Adrenal gland (tissue), 19 donors: ENCODE measurements at places on chromosomes 11 and 22. TPM values are rescaled to one million over a fixed set of nuclear protein-coding genes. Genes with fewer than 3 reads are reported as not detected.
A peak's percentile ranks its signal among the peaks of the same experiment; 100 is the strongest.

DNA sequence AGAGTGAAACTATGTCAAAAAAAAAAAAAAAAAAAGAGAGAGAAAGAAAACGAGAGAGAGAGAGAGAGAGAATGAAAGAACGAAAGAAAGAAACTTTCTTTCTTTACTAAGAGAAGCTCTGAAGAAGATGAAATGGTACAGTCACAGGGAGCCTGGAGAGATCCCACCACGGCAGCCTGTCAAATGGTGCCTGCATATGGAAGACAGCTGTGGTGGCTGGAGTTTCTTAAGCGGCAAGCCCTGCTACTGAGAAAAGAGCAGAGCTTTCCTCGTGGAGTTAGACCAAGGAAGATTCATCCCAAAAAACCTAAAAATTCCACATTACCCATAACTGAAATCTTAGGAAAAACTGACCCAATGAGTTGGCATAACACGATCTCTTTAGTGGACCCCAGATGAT lies 66.7 kb downstream of the MICAL3 start:
- H3K4me3 ChIP-seq, result no peak overlapping the region
- no peak overlapping the region for H3K27ac ChIP-seq
- H3K36me3 ChIP-seq, result no peaks in the 10 kb centered on the region
- DNase-seq, result no peak
- peaks cover 8% of the 10 kb centered on the region for H3K4me1 ChIP-seq

DNA sequence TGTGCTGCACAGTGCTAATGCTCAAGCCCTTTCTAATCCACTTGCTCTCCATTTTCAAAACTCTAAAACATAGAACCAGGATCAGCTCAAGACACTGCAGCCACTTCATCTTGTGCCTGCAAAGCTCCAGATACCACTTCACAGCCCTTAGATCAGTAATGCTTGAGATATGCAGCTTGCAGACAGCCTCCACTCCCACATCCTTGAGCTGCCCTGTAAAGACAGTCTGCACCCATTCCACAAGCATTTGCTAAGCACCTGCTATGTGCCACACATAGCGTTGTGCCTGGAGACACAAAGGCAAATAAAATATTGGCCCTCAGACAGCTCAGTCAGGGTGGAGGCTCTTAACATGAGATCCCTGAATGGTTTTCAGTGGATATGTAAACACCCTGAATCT lies 192.5 kb upstream of the SNX19 start:
- H3K36me3 ChIP-seq, result no peaks in the 10 kb centered on the region
- no peak overlapping the region for H3K27ac ChIP-seq
- H3K4me1 ChIP-seq, result no peaks in the 10 kb centered on the region

DNA sequence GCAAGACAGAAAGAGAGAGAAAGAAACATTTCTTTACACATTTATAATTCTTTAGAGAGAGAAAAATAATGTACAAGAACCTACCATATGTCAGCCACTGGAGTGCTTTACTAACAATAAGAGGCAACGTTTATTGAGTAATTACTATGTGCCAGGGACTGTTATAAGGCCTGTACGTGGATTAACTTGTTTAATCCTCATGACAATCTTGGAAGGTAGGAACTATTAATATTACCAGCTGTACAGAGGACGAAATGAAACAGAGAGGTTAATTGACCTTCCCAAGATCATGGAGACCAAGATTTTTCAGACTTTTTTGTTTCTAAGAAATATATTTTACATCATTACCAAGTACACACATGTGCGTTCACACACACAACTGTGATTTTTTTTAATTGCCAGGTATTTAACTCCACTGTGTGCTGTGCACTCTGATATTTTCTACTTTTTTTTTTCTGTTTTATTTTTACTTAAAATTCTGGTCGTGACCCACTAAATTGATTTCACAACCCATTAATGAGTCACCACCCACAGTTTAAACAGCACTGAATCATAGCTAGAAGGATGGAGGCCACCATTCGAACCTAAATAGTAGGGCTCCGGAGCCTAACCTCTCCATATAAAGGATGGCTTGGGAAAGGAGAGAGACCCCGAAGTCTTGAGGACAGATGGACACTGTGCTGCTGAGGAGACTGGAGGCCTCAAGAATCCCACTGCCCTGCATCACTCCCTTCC lies 21.4 kb downstream of the CREB3L1 start:
- peak overlapping the region; percentile 78 for H3K27ac ChIP-seq
- H3K27me3 ChIP-seq, result no peaks in the 10 kb centered on the region
- no peak overlapping the region for H3K4me3 ChIP-seq

GRCh38 chr11:110866081-110866480 lies 153.8 kb upstream of the ARHGAP20 start:
- no peak for DNase-seq
- no peaks in the 10 kb centered on the region for H3K36me3 ChIP-seq
- no peak overlapping the region for H3K27ac ChIP-seq
- H3K4me1 ChIP-seq, result no peaks in the 10 kb centered on the region
- no peaks in the 10 kb centered on the region for H3K27me3 ChIP-seq

- no peaks in the 10 kb centered on the region for H3K4me1 ChIP-seq
- no peaks in the 10 kb centered on the region for H3K36me3 ChIP-seq
- no peak for DNase-seq
- H3K27ac ChIP-seq, result no peak overlapping the region
Observed at GRCh38 chr11:103594283-103594682, 442.2 kb upstream of the DDI1 start.

GRCh38 chr22:22558071-22558971 lies 744 bp downstream of the PRAME start:
- no peak overlapping the region for H3K4me3 ChIP-seq
- no peak for DNase-seq
- H3K27me3 ChIP-seq, result no peaks in the 10 kb centered on the region
- no peaks in the 10 kb centered on the region for H3K4me1 ChIP-seq
- H3K36me3 ChIP-seq, result no peaks in the 10 kb centered on the region

DNA sequence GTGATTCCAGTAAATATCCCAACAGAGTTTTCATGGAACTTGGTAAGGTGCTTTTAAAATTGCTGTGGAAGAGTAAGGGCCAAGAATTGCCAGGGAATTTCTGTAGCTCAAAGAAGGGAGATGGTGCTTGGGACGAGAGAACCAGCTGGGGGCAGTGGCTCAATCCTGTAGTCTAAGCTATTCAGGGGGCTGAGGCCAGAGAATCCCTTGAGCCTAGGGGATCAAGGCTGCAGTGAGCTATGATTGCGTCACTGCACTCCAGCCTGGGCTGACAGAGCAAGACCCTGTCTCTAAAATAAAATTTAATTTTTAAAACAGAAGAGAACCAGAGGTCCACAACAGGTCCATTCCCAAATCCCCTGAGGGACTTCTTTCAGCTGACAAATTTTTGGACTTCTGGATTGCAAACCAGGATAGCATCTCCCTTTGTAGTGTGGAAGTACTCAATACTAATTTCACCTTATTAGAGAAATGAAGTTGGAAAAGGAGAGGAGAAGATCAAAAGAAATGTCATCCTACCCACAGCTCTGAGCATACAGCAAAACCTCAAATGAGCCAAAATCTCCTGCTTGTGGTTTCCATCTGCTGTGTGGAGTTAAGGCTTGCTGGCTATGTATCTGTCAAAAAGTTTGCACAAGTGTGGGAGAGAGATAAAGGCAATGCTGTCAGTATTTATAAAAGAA lies 59.2 kb upstream of the CLPB start:
- no peaks in the 10 kb centered on the region for H3K36me3 ChIP-seq
- H3K27ac ChIP-seq, result no peak overlapping the region
- no peaks in the 10 kb centered on the region for H3K4me1 ChIP-seq
- H3K4me3 ChIP-seq, result no peak overlapping the region
- no peak for DNase-seq
- no peaks in the 10 kb centered on the region for H3K27me3 ChIP-seq

DNA sequence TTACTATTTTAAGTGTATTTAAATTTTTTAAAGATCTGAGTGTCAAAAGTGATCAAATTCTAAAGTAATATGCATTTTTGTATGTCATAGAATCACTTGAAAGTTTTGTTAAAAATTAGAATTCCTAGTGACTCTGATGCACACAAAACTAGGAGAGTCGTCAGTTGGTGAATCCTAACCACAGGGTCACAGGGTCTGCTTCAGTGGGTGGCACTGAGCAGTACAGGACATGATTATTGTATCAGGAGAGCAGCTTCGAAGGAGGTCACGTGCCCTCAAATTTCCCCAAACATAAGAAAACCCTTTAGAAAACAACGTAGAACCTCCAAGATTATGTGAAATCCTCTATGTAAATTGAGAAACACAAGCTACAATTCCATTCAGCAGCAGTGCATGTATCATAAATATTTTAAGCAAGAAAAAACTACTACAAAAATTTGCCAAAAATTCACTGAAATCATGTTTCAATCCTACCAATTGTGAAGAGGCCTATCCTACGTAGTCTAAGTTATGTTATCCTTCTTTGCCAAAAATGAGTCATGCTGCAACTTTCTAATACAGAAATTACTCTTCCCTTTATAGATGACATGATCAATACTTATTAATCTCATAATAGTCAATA lies 323.6 kb downstream of the AASDHPPT start:
- no peak overlapping the region for H3K27ac ChIP-seq
- H3K4me1 ChIP-seq, result no peaks in the 10 kb centered on the region
- H3K4me3 ChIP-seq, result no peak overlapping the region
- no peaks in the 10 kb centered on the region for H3K27me3 ChIP-seq

DNA sequence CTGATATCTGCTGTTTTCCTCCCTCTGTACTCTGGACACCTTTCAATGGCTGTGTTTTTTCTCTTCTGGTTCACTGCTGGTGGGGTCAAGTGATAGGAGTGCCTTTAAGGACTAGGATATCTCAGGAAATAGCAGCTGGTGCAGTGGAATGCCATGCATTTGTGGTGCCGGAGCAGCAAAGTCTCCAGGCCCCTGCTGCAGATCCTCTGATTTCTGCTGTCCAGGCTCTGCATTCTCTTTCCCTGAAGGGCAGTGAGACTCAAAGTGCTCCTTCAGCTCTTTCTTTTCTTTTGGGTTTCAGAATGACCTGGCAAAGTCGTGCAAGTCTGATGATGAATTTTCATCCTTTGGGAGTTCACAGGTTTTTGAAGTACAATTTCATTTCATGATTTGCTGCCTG lies 774.3 kb downstream of the FAM181B start:
- DNase-seq, result no peak
- H3K27ac ChIP-seq, result no peak overlapping the region
- no peak overlapping the region for H3K4me3 ChIP-seq
- no peaks in the 10 kb centered on the region for H3K4me1 ChIP-seq
- H3K36me3 ChIP-seq, result no peaks in the 10 kb centered on the region

GRCh38 chr11:12182676-12183541 lies 72.5 kb downstream of the MICAL2 start:
- peak overlapping the region; percentile 60 for H3K27ac ChIP-seq
- no peak overlapping the region for H3K4me3 ChIP-seq
- H3K36me3 ChIP-seq, result no peaks in the 10 kb centered on the region
- H3K4me1 ChIP-seq, result no peaks in the 10 kb centered on the region
- H3K27me3 ChIP-seq, result no peaks in the 10 kb centered on the region

DNA sequence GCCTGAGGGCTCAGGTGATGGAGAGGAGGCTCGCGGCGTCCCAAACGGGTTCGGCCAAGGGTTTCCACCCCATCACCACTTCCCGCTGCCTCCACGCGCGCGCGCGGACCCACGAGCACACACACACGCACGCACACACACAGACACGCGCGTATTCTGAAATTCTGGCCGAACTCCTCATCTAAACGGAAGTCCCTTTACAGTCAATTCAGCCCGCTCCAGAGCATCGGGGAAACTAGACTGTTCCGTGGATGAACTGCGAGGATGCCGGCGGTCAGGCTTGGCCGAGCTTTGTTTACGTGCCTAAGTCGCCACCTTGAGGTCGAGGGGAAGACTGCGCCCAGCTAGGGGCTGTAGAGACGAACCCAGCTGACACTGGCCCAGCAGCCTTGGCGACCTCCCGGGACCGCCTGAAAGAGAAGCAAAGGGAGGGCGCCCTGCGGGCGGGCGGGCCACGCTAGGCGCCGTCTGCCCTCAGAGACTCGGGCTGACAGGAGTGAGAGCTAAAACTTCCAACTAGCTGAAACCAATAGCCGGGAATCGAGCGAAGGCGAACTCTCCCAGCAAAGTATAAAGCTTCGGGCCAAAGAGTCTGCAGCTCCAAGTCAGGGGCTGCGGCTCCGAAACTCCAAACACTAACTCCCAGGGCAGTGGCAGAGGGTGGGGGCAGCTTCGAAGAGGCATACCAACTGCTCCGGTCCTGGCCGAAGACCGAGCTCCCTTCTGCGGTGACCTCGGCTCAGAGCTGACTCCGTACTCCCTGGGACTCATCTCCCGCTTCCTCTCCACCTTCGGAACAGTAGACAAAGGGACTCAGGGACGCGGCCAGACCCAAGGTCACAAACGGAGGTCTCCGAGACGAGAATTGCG lies 124.7 kb upstream of the C11orf58 start:
- H3K27ac ChIP-seq, result no peak overlapping the region
- no peaks in the 10 kb centered on the region for H3K36me3 ChIP-seq
- DNase-seq, result peak; percentile 87
- peaks cover 18% of the 10 kb centered on the region for H3K27me3 ChIP-seq
- no peak overlapping the region for H3K4me3 ChIP-seq

GRCh38 chr11:96230686-96231085 lies 112.3 kb downstream of the MAML2 start:
- no peak overlapping the region for H3K4me3 ChIP-seq
- peaks cover 7% of the 10 kb centered on the region for H3K4me1 ChIP-seq
- DNase-seq, result no peak
- H3K36me3 ChIP-seq, result no peaks in the 10 kb centered on the region
- peak overlapping the region; percentile 43 for H3K27ac ChIP-seq

DNA sequence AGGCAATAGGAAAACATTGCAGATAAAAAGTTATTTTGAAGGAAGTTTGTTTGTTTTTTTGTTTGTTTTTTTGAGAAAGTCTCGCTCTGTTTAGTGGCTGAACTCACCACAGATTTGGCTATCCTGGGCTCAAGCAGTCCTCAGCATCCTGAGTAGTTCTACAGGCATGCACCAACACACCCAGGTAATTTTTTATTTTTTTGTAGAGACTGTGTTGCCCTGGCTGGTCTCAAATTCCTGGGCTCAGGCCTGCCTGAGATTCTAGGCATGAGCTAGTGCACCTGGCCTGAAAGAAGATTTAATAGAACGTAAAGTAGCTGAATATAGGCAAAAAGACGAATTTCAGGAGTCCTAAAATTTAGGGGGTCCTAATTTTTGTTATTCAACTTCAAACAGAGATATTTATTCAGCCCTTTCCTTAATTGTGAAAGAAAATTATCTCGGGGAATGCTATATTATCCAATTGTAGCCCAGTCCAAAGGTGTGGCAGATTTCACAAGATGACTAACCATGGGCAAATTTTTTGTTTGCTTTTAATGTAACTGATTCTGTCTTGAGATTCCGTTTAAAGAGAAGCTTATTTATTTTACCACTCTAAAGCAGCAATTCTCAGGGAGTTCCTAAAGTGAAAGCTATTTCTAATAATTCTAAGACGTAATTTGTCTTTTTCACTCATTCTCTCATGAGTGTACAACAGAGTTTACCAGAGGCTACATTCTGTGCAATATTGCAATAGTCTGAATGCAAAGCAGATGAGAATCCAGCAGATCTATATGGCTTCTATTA lies 940 bp downstream of the IL18 start:
- no peak for DNase-seq

MMP27 gene
- not detected for total RNA-seq

FBLN1 gene
- total RNA-seq, result 125 TPM

TTC36 gene
- 7.9 TPM for total RNA-seq

TECTA gene
- 5.9 TPM for total RNA-seq

MS4A4E gene
- total RNA-seq, result 4.7 TPM

SCUBE1 gene
- 10.9 TPM for total RNA-seq
